ENCODE measurements at places on chromosomes 4 and X.

DNA sequence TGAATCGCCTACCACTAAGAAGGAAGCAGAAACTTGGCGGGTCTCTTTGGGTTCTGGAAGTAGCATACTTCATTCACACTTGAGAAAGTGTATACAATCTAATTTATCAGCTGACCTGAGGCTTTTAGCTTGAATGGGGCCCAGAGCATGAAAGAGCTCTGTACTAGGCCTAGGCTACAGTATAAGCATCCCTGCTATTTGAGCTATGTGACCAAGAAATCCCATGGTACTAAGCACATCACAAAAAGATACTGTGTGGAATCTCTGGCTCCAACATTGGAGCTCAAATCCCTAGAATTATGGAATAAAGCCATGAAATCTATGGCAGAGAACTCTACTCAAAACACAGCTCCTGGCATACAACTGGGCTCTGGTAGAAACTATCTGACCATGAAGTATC, 43.9 kb upstream of the CCDC149 start:
- DNase-seq, result no peak

- no peak for DNase-seq
These were observed 69.8 kb downstream of the FBXL5 start for GRCh38 chr4:15585331-15585730.

- no peak for DNase-seq
These were observed 1.1 kb downstream of the ZNF141 start for GRCh38 chr4:338759-339097.

GRCh38 chr4:139889901-139890300, 224.3 kb downstream of the MGST2 start:
- no peak for DNase-seq

GRCh38 chr4:6470502-6471306, 1.7 kb downstream of the PPP2R2C start:
- no peak for DNase-seq

DNA sequence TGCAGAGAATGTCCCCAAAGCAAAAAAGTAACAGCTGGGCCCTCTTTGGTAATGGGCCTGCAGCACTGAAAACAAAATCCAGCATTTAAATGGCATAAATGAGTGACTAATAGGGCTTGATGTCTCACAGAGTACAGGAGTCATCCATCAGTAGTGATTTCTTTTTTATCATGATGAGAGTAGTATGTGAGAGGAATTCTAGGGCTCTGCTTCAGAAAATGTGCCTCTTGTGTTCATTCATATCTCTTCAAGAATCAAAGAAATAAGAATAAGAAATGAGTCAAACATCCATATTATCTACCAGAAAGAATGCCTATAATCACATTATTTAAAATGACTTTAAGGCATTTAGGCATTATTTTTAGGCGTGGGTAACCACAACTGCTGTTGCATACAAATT, 792.9 kb upstream of the HTR2C start:
- DNase-seq, result no peak

DNA sequence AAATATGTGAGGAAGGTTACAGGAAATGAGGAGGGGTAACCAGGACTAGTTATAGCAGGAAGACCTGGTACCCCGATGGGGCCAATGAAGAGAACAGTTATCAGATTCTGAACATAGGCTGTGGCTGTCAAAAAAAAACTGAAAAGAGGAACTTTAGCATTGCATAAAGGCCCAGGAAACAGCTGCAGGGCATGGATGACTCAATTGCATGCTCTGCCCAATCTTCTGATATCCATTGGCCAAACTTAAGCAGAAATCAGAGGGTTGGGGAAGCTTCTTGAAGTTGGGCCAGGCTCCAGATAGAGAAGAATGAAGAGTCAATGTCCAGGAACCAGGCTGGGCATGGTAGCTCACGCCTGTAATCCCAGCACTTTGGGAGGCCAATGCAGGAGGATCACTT, 1222.4 kb upstream of the PRKX start:
- no peak for DNase-seq

DNA sequence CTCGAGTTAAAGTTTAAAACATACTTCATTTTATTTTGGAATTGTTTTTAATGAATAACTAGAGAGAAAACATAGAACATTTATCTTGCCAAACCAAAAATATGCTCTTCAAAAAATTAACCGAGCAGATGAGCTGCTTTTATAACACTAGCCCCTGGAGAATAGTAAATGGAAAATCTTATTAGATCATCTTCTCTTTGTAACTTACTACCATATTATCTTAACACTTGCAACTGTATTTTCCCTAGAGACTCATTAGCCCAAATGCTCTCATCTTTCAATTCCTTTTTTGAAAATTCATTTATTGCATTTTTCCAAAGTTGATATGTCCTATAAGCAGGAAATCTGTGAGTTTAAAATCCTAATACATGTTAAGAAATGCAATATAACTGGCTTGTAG, 143.3 kb downstream of the CAMK2D start:
- DNase-seq, result no peak

DNA sequence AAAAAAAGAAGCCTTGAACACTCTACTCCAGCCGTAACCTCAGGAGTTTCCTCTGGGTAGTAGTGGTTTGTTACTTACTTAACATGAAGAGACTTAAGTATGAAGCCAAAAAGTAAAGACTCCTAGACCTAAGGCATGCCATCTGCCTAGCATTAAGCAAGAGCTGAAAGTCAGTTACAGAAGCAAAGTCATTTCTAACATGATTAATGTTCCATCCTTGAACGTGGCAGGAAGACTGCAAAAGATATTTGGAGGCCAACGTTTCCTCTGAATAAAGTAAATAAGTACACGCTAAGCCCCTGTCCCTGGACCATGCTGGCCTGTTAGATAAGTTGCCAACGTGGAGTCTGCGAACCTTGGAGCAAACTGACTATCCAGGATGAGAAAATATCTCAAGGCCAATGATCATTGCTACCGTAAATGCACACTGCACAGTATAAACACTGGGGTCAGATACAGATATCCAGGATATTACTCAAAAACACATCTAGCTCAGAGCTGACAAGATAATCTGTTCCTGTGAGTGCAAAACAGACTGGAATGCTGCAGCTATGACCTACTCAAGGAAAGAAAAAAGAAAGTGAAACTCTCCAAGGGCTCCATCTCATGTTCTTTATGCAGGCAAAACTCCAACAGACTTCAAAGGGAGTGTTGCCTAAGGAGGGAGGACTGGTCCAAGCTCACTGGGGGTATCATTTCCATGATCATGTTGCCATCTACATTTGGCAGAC, 255.8 kb downstream of the COL25A1 start:
- DNase-seq, result no peak

GRCh38 chr4:111283066-111283677, 660.3 kb upstream of the PITX2 start:
- peak; percentile 9 for DNase-seq

GRCh38 chrX:75623535-75623934, 100.7 kb upstream of the ZDHHC15 start:
- peak; percentile 0 for DNase-seq

DNA sequence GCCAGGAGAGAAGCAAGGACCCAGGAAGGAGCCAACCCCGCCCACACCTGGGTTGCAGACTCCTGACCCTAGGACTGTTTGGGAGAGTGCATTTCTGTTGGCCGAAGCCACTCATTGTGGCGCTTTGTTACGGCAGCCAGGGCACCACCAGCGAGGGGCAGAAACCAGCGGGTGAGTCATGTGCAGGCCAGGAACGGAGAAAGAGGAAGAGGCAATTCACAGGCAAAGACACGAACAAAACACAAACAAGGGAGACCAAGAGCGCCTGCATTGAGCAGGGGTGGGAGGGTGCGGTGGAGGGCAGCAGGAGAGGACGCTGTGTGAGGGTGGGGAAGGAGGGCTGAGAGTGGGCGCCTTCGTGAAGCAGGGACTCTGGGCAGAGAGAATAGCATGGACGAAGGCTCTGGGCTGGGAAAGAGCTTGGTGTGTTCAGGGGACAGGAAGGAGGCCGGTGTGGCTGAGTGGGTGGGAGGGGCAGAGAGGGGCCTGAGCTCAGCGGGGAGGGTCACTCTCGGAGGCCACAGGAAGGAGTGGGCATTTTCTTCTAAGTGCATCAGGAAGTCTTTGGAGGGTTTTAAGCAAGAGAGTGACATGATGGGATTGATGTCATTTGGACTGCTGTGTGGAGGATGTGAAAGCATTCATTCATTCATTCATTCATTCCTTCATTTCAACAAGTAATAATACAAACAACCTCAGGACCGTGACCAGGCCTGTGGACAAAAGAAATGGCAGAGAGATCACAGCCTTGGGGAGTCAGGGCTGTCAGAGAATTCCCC, 12.2 kb upstream of the WFS1 start:
- no peak for DNase-seq

DNA sequence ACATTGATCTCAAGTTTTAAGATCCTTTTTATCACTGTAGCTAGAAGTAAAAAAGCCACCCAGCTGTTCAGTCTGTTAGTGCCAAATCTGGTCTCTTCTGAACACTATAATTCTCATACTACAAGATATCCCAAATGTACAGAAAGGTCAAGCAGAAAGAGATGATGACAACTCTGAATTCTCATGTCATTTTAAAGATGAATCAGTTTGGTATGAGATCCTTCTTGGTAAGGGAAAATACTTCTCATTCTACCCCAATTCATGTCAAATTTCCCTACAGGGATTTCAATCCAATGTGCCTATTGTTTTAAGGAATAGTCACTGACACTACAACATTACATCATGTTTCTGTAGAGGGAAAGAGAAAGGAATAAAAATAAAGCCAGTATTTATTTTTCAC, 184.5 kb downstream of the CPEB2 start:
- no peak for DNase-seq

DNA sequence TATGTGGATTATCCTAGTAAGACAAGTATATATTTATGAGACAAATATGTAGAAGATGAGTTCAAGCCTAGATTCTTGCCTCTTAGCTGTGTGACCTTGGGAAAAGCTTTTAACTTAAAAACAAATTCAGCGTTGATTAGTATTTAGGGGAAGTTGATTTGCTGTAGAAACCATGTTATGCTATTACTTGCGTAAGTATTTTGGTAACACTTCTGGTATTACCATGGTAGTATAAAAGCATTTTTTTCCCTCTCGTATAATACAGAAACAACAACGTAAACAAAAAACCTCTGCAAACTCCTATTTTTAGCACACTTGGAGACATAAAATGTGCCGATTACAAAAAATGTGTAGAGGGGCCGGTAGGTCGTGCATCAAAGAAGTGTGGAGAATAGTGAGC, 33.2 kb downstream of the STAG2 start:
- no peak for DNase-seq

DNA sequence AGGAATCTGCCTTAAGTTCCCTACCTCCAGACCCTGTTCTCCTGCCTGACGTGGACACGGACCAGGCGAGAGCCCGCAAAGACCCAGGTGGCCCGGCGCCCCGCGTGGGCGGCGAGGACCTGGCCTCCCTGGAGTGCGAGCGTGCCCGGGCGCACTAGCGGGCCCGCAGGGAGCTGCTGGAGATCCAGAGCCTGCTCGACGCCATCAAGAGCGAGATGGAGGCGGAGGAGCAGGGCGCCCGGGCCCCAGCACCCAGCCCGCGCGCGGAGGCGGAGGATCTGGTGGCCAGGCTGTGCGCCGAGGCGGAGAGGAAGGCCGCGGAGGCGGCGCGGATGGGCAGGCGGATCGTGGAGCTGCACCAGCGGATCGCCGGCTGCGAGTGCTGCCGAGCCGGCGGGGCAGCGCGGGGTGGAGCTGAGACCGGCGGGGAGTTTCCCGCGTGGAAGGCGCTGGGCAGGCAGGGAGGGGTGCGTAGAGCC, 18.2 kb downstream of the MRFAP1 start:
- DNase-seq, result no peak

DNA sequence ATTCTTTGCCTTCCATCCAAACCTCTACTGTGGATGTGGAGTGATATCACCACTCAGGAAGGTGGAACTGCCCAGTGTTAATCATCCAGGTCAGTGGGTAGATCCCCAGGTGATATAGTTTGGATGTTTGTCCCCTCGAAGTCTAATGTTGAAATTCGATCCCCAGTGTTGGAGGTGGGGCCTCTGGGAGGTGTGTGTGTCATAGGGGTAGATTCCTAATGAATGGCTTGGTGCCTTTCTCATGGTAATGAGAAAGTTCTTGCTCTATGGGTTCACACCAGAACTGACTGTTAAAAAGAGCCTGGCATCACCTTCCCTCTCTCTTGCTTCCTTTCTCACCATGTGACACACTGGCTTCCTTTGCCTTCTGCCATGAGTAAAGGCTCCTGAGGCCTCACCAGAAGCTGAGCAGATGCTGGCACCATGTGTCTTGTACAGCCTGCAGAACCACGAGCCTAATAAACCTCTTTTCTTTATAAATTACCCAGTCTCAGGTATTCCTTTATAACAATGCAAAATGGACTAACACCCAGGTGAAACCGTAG, 6.8 kb upstream of the SOWAHB start:
- DNase-seq, result no peak

- no peak for DNase-seq
These were observed 3.9 kb downstream of the ZFP42 start for GRCh38 chr4:187999406-187999932.

GRCh38 chrX:24426340-24426913, 38.7 kb upstream of the PDK3 start:
- peak; percentile 1 for DNase-seq

DNA sequence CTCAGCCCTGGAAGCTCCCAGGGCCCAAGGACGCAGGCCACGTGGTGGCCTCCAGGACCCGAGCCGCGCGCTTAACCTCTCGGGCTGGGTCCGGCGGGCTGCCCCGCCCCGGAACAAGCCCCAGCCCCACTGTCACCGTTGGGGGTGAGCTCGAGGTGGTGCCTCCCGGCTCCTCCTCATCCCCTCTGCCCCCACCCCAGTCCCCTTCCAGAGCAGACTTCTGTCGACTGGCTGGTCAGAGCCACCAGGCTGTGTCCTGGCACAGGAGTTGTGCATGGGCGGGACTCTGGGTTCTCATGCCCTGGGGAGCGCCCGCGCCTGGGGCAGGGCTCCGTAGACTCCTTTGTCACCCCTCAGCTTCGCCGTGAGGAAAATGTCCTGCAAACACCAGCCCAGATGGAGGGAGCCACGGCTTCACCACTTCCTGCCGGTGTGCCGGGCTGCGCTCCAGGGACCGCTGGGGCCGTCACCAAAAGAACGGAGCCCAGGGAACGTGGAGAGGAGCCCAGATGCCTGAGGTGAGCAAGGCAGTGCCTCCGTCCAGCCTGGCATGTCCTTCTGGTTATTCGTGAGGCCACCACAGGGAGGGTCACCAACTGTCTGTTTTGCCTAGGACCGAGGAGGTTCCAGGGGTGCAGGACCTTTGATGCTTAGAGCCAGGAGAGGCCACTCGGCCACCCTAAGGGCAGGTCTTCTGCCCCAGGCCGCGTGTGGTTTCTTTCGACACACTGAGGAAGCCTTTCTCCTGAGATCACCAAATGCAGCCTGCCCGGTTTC, 7.1 kb upstream of the RGS12 start:
- DNase-seq, result no peak

GRCh38 chr4:151166636-151167035, 67.2 kb downstream of the RPS3A start:
- no peak for DNase-seq

DNA sequence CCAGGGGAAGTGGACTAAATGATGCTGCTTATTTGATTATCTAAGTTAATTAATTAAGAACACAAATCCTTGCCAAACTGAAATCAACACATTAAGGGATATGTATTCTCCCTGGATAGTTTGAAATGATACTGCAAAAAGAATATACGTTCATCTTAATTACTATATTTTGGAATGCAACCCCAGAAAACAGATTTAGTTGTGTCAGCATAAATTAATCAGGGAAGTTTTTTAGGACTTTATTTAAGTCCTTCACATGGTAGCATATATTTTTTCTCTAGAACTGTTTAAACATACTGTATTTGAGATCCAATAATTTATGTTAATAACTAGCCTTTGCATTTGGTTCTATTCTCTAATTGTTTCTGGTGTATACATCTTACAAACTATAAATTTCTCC, 52.5 kb downstream of the NRK start:
- DNase-seq, result no peak

- no peak for DNase-seq
These were observed 60.4 kb downstream of the CLCN4 start for GRCh38 chrX:10217198-10217597.
